ENCODE measurements at places on chromosomes 7 and 10.

DNA sequence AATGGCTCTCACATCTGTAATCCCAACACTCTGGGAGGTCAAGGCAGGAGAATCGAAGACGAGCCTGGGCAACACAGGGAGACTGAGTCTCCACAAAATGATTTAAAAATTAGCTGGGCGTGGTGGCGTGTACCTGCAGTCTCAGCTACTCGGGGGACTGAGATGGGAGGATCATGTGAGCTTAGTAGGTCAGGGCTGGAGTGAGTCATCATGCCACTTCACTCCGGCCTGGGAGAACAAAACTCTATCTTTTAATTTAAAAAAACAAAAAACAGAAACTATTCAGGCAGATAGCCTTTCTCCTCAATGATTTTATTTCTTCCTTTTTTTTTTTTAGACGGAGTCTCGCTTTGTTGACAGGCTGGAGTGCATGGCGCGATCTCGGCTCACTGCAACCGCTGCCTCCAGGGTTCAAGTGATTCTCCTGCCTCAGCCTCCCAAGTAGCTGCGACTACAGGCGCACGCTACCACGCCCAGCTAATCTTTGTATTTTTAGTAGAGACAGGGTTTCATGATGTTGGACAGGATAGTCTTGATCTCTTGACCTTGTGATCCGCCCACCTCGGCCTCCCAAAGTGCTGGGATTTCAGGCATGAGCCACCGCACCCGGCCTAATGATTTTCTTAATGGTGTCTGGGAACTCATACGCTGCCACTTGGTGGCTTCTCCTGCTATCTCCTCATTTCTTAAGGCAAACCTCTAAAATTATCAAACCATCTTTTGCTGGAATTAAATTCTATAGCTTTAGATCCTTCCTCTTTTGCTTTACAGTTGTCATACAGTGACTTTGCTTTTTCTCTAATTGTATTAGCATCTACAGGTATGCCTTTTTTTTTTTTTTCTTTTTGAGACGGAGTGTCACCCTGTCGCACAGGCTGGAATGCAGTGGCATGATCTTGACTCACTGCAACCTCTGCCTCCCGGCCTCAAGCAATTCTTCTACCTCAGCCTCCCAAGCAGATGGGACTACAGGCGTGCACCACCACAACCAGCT is 22.9 kb downstream of the SRPK2 start:
- no peak for DNase-seq

GRCh38 chr10:20535897-20536881 is 360.9 kb downstream of the NEBL start:
- DNase-seq: no peak

- no peak for DNase-seq
Measured at GRCh38 chr7:130160455-130160854, 44.8 kb downstream of the TMEM209 start.

DNA sequence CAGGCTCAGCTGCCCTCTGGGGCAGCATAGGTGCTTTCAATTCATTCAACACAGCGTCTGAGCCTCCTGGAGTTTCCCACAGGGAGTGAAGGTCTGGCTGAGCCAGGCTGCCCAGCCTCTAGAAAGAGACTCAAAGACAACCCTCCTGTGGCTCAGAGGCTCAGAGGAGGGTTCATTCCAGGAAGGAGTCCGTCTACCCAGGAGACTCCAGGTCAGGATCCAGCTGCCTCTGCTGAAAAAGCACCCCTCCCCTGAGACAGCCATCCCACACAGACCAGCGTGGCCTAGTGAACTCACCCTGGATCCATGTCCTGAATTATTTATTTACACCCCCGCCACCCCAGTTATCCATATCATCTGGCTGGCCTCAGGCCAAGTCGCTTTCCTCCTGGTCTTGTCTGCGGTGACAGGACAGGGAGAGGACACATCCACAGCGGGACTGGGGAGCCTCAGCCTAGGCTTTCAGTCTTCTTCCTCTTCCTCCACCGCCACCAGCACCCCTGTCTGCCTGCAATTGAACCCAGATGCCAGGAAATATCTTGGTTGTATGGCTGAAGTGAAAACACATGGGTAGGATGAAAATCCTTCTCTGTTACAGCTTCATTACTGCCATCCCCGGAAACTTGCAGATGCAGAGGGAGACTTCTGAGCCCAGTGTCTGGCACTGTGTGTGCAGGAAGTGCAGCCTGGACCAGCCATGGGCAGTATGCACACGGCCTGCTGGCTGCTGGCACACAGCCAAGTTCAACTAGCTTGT is 44.0 kb upstream of the COL13A1 start:
- no peak for DNase-seq

GRCh38 chr7:108147031-108147563 is 16.9 kb upstream of the LAMB4 start:
- peak; percentile 66 for DNase-seq

- peak; percentile 59 for DNase-seq
Measured at GRCh38 chr7:129434675-129435318, 565 bp downstream of the STRIP2 start.

DNA sequence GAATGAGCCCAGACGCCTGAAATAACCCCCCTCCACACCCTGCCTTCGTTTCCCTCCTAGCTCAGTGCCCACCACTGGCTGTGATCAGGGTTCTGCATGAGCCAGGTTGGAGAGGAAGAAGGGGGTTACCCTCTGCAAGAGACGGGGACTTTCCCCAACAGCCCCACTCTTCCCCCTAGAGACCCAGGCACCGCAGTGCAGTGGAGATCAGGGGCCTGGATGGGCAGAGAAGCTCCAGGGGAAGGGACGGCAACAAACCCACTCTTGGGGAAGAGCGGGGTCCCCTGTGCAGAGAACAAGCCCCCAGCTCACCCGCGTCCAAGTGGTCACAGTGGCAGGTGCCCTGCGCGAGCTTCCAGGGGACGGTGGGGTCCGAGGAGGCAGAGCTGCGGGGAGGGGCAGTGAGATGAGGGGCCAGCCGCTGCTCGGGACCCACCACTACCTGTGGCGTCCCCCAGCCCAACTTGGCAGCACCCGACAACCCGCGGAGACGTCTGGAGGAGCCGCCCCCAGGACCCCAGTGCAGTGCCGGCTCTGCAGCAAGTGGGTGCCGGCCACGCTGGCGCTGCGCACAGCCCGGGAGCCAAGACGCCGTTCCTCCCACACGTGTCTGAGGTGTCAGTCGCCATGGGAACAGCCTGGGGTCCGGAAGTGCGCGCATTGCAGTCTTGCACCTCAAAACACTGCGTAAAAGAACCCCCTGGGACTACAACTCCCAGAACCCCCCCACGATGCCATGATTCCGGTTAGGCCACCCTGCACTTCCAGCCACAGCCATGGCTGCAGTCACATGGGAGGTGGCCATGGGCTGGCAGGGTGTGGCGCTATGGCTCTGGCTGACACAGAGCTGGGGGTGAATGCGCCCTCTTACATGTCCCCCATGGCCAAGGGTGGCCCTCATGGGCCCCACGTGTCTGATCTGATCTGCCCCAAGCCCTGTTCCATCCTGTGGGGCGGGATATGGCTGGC is 45.8 kb upstream of the WIPI2 start:
- peak; percentile 47 for DNase-seq

GRCh38 chr7:22921386-22922086 is 92.4 kb downstream of the HYCC1 start:
- DNase-seq: no peak

GRCh38 chr10:99711129-99711719 is 20.7 kb downstream of the COX15 start:
- DNase-seq: peak; percentile 29

DNA sequence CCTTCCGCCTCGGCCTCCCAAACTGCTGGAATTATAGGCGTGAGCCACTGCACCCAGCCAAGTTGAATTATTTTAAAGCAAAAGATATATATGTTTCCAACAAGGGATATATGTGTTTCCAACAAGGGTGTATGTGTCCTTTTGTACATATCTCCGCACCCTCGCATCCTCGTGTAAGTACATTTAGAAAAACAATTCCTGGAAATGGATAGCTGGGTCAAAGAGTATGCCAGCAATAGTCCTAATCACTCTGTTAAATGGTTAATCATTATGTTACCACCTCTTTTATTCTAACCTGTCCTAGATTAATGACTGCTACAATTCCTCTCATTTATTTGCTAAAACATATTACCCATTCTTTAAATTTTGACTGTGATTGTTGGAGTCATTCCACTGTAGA is 28.0 kb downstream of the OR9A2 start:
- DNase-seq: no peak

GRCh38 chr7:139033346-139034114 is 2.3 kb downstream of the ZC3HAV1L start:
- DNase-seq: no peak

GRCh38 chr7:142153400-142153799 is 41.9 kb downstream of the MGAM2 start:
- peak; percentile 65 for DNase-seq

- DNase-seq: no peak
Measured at GRCh38 chr7:107179326-107180164, 10.7 kb downstream of the HBP1 start.

GRCh38 chr7:127768241-127768640 is 116.2 kb downstream of the SND1 start:
- no peak for DNase-seq

DNA sequence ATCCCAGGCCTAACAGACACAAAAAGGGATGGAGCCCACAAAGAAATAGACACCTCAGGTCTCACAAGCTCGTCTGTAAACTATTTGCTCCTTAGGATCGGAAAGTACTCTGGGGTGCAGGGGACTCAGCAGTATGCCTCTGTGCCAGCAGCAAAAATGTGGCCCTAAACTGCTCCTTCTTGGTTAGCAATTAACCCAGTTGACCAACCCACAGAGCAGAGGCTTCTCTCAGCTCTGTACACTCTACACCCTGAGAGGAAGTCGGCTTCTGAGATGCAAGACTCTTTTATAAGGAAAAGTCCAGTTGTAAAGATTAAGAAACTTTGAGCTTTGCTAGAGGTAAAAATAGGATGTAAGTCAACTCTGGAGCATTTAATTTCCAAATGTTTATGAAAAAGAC is 156.3 kb upstream of the PRSS58 start:
- DNase-seq: no peak

- DNase-seq: no peak
Measured at GRCh38 chr10:129123428-129123827, 343.6 kb upstream of the MGMT start.

DNA sequence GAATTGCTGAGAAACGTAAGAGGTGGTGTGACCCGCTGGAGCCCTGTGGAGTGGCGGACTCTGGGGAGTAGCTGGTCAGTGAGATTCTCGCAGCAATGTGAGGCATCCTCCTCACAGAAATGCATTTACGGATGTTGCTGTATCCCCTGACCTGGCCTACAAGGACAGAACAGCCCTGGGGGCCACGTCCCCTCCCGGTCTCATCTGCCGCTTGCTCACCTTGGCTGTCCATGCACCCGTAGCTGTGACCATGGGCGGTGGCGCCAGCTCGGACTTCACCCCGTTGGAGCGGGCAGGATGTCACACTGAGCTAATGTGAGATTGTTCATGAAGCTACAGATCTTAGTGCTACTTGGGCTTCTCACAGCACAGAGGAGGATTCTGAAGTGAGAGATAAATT is 193.8 kb downstream of the EBF3 start:
- DNase-seq: no peak

GRCh38 chr7:103727982-103728610 is 261.4 kb downstream of the RELN start:
- no peak for DNase-seq

DNA sequence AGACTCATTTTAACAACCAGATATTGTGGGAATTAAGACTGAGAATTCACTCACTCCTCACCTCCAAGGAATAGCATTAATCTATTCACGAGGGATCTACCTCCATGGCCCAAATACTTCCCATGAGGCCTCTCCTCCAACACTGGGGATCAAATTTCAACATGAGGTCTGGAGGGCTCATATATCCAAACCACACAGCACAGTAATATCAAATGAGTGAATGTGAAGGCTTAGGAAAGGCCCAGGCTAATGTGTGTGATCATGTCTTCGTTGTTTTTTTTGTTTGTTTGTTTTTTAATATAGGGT is 46.5 kb downstream of the HIBADH start:
- DNase-seq: no peak

- DNase-seq: no peak
Measured at GRCh38 chr7:130091999-130092398, 21.7 kb downstream of the KLHDC10 start.

- no peak for DNase-seq
Measured at GRCh38 chr10:15842556-15843169, 17.6 kb downstream of the MINDY3 start.

DNA sequence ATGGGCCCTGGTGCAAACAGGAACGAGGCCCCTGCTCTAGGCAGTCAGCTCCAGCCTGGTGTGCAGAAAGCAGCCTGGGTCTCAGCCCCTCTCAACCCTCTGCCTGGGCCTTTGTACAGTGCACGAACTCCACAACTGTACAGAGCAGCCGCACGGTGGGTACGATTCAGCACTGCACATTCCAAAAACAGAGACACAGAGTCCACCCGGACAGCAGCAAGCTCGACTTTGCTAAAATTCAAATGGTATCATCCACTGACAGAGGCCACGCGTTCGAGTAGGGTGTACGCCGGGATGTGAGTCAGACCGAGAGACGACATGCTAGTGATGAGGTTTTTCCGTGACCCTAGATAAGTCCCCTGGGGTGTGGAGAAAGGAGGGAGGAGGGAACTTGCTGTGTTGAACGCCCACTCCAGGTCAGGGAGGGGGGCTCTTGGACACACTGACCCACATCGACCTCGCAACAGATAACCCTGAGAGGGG is 65.6 kb upstream of the PDGFA start:
- DNase-seq: no peak

GRCh38 chr7:92296880-92297445 is 51.2 kb downstream of the ANKIB1 start:
- DNase-seq: no peak

DNA sequence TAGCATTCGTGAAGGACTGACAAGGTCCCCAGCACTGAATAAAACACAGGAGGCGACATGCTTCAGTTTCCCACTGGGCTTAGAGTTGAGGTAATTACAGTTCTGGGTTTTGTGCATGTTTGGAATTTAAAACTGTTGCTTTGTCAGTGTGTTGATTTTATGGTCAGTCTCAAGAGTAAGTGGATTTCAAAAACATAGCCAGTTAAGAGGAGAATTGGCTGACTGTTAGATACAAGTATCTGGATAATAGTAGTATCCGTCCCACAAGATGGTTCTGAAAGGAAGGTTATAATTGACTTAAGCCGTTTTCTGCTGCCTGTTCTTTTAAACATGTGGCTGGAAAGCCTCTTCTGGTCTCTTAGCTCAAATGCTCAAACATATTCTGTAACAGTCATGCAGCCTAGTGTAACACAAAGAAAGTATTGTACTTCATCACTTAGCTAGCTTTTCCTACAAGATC is 170.9 kb downstream of the POLR1F start:
- DNase-seq: no peak

Data from D341Med (cell line).